ENCODE measurements at places on chromosomes 6 and 20.

DNA sequence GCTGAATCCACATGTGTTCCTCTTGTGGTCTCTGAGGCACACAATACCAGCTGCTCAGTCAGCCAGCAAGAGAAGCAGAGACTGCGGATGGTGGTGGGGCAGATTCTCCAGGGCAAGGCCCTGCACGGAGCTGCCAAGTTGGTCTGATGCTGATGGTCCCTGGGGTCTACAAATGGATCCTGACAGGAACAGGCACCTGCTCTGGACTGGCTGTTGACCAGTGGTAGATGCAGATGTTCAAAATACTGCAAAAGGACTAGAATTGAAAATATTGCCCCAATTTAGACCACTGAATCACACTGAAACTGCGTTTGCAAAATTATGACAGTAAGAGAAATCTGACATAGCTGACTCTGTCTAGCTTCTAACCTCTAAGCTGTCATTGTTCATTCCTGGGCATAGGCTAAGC is 29.6 kb upstream of the TUBB2A start:
- DNase-seq = no peak

DNA sequence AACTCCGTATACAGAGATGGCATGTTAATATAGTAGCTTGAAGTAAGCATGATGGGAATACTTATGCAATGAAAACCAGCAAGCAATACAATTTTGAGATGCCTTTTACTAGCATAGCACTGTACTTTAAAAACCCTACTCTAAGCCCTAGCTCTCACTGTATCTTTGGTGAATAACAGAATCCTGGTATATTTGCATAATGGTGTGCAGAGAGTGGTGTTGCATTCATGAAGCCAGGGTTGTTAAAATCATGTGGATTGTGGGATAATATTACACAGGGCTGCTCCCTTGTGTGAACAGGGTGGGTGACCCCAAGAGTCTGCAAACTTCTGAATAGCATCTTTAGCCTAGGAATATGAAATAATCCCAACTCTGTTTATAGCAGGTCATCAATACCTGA is 105.2 kb upstream of the BMP2 start:
- DNase-seq = no peak

DNA sequence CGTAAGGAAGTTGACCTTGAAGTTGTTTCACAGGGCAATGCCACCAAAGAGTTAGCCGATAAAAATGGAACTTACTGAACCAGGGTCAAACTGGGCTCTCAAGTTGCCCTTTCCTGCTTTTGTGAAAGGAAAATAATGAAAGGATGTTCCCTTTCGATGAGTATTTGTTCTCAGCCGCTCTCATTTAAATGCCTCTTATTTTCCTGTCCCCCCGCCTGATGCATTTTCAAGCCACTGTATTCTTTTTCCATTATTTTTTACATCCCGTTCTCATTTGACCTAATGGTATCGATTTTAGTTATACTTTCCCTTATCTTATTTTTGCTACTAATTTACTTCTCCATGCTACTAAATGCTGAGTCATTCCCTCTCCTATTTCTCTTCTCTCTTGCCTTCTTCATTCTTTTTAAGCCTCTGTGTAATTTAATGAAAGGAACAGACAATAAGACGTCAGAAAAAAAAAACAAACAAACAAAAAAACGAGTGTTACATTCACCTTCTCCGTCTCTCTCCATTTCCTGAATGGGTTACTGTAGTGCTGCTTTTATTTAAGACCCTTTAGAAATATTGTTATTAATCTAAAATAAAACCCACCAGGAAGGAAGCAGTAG is 655 bp upstream of the NDUFAF4 start:
- DNase-seq = no peak

GRCh38 chr6:17725083-17725482 is 18.4 kb upstream of the NUP153 start:
- DNase-seq = no peak

DNA sequence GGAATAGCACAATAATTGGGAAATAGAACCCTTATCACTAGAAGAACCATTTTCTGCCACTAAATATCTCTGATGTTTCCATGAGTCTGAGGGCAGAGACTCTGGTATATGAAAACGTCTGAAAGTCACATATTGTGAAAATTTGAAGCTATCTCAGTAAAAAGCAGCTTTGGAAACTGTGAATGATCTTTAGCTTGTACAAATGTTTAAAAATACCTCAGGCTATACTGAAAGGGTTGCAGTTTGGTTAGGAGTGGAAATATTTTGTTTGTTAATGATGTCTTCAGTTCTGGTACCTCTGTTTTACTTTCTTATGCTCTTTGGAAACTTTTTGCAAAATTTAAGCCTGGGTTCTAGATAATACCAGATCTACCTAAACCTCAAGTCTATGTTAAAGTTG is 135.0 kb downstream of the SLC16A10 start:
- DNase-seq = no peak

GRCh38 chr6:163776906-163777686 is 362.6 kb downstream of the QKI start:
- no peak for DNase-seq

GRCh38 chr6:48893048-48893447 is 570.0 kb downstream of the MMUT start:
- no peak for DNase-seq

DNA sequence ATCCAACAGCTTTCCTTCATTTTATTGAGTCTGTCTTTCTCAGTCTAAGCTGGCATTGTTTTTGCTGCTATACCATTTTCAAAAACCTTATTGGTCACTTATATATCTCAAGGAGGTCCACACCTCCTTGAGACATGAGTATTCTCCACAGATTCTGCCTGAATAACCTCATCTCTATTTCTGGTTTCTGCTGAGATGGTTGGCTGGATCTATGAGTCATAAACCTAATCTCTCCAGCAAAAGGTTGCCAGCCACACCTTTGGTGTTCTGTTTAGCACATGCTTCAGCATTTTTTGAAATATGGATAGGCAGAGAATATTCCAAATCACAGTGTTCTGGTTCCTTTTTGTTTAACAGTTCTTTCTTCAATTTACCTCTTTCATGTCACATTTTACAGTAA is 40.8 kb upstream of the TMEM244 start:
- no peak for DNase-seq

- no peak for DNase-seq
These were observed 47.8 kb upstream of the PBOV1 start for GRCh38 chr6:138266095-138266494.

DNA sequence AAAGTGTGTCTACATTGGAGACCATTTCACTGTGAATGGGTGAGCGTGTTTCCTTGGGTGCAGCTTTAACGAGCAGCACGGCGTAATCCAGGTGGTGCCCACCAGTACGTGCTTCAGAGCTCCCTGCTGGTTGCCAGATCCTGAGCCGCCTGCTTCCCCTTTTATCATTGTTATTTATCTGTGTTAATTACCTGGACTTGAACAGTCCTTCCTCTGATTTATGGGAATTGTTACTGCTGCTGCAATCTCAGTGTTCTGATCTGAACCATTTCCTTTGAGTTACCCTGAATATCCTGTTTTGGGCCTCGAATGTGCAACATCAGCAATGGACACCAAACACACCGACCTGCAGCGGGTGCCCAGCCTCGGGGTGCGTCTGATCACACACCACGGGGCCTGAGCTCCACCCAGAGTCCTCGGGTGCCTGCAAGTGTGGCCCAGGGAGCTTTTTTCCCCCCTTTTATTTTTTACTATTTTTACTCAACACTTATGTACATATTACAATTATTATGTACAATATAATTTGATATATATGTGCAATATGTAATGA is 81.3 kb downstream of the RPP40 start:
- no peak for DNase-seq

DNA sequence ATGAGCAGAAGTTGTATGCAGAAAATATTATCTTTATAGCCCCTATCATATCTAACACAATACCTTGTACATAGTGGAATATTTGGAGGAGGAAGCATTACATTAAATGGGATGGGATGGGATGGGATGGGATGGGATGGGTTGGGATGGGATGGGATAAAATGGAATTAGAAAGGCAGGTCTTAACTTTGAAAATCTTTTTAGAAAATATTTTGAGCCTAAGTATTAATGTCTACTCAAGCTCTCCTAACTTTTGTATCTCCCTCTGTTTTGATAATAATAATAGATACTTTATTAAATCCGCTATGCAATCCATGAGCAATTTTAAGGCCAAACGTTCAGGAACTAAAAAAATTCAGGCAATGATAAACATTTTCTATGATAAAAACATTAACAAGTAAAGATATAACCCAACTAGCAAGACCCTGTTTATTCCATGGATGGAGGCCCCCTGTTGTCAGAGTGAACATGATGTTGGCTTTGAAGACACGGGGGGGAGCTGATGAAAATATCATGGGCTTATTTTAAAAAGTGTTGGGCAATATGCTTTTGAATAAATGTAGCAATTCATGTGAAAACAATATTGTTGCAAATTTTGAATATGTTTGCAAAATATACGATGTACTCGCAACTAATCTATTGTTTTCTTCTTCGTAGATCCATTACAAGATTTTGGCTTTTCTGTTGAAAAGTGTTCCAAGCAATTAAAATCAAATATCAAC is 35.9 kb downstream of the LY86 start:
- DNase-seq = no peak

GRCh38 chr6:110735666-110736065 is 79.6 kb downstream of the CDK19 start:
- DNase-seq = no peak

- DNase-seq = no peak
These were observed 43.4 kb upstream of the SPTLC3 start for GRCh38 chr20:12965212-12965869.

- no peak for DNase-seq
These were observed 411 bp upstream of the SCUBE3 start for GRCh38 chr6:35213298-35213791.

GRCh38 chr6:167469672-167470071 is 144.8 kb downstream of the TTLL2 start:
- no peak for DNase-seq

GRCh38 chr6:135186255-135186654 is 5.1 kb downstream of the MYB start:
- no peak for DNase-seq

DNA sequence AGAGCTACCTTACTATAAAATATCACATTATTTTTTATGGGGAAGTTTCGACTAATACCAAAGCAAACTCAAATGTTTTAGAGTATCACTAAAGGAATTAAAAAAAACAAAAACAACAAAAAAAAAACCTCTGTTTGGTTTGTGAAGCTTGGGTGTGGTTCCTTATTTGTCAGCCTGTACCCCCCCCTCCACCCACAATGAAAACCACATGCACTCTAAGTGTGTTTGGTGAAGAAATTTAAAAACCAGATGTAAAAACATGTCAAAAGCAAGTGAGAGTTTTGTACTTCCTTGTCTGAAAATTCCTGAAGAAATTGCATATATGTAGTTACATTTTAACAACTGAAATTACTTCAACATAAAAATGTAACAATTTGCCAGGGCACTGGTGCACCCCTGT is 3.1 kb downstream of the STK38 start:
- no peak for DNase-seq

DNA sequence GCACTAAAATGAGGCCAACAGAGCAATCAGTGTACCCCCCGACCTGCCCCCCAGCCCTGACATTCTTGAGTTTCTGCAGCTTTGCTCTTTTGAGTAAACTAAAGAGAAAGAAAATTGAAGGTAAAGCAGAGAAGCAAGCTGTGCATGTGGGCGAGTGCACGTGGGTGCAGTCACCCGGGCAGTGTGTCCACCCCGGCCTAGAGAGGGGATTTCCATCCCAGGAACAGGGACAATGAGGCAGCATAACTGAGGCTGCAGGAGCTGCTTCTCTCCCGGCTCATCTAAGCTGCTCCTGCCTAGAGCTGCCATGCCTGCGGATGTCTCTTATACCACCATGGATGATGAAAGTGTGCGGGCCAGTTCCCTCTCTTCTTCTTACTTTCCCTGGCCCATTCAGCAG is 16.8 kb downstream of the CASS4 start:
- DNase-seq = no peak

DNA sequence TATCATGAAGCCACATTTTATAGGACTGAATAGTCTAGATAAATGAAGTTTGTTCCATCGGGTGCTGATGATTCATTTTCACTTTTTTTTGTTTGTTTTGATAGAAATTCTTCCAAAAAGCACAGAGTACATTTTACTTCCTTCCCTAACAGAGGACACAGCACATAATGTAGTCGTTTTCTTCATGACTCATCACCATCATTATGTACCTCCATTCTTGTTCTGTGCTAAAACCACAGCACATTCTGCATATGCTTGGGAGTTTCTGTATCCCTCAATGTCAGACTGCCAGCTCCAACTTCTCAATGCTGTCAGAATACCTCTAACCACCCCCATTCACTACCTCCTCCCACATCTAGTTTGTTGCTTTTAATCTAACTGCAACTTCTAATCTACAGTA is 1004.9 kb upstream of the ADGRB3 start:
- peak; percentile 56 for DNase-seq

DNA sequence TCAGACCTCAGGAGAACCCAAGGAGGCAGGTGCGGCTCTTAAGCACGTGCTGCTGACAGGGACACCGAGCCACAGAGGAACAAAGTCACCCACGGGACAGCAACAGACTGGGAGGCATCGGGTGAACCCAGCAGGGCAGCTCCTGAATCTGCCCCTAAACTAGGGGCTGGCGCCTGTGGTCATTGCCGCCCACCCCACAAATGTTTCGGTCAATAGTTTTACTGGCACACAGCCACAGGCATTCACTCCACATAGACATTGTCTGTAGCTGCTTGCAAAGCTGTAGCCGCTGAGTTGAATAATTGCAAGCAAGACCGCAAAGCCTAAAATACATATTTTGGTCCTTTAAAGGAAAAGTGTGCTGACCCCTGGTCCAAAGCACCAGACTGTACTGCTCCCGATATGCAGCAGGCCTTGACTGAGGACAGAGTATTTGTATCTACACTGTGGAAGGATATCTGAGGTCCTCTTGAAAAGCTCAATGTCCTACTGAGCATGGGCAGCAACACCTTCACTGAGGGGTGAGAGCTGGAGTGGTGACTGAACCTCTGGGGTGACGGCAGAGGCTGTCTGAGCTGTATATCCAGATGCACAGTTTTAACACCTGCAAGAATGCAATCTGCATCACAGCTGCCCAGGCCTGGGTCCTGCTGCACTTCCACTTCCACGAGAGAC is 310.3 kb downstream of the THBS2 start:
- DNase-seq = no peak

- DNase-seq = no peak
These were observed 4.2 kb downstream of the PLA2G7 start for GRCh38 chr6:46730921-46731461.

- DNase-seq = no peak
These were observed 435 bp downstream of the CENPB start for GRCh38 chr20:3786126-3786484.

DNA sequence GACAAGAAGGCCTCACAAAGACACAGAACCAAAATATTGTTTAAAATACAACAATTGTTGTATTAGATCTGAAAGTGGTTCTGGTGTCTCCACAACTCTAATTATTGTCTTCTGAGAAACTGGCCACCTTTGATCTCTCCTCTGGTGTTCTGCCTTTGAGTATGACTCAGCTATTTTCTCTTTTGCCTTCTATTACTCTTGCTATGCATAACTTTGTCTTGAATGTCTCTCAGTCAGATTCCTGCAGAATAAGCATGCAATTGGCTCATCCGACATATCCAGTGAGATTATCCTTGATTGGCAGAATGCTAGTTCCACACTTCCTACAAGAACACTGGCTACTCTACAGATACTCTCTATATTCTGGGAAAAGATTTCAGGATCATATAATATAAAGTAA is 14.3 kb upstream of the EPM2A start:
- peak; percentile 47 for DNase-seq
